ENCODE measurements at places on chromosomes 13 and 19.

DNA sequence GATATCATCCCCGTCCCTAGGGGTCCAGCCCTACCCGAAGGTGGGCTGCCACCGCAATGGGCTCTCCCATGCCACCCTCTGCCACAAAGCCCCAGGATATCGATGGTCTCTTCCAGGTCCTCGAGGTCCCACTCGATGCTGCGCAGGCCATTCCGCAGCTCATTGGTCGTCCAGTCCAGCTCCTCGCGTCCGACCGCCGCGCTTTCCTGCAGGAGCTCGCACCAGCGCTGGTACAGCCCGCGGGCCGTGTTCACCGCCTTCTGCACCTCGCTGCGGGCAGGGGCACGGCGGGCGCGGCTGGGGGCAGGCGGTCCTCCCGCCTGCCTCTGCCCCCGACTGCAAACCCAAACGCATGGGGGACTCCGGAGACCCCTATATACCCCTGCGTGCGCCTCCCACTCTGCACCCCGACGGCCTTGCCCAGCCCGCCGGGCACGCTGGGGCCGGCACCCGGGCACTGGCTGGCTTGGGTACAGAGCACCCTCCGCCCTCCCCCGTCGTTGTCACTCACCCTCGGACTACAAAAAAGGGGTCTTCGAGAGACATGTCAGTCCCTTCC lies 468 bp downstream of the STX10 start:
- DNase-seq, result no peak

GRCh38 chr13:112143046-112143752 lies 76.2 kb downstream of the SOX1 start:
- DNase-seq, result no peak

GRCh38 chr13:75415694-75416093 lies 66.3 kb downstream of the TBC1D4 start:
- DNase-seq, result no peak

DNA sequence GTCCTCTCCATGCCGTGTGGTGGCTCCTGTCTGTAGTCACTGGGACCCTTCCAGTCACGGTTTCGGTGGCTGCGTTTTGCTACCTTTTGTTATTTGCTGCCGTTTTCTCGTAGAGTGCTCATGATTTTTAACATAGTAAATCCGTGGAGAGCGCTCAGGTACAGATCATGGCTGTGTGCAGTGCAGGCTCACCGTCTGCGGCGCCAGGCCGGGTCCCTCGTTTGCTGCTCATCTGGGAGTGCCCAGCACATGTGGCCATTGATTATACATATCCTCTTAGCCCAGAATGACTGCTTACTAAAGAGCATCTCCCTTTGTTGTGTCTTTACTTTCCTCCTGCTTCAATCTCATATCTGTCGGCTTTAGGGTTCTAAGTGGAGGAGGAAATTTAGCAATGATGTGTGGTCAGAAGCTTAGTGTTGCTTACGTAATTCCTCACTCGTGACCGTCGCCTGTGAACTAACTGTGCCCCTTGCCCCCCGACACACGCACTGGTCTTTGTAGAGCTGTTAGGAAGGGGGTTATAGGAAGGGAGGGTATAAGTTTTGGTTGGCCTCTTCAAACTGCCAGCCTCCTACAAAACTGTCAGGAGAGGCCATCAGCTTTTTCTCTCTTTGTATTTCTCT lies 31.8 kb downstream of the TFDP1 start:
- DNase-seq, result no peak

DNA sequence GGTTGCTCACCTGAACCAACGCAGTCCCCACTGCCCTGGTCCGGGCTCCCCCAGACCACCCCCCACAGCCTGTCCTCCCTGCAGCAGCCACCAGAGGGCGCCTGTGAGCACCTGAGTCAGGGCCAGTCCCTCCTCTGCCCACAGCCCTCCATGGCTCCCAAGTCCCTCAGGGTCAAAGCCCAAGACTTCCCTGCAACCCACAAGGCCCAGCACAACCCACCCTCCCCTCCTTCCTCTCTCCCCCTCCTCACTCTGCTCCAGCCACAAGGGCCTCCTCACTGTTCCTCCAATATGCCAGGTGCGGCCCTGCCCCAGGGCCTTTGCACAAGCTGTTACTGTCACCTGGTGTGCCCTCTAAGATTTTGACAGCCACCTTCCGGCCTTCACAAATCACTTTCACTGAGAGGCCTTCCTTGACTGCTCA lies 10.9 kb downstream of the GNA15 start:
- peak; percentile 67 for DNase-seq

DNA sequence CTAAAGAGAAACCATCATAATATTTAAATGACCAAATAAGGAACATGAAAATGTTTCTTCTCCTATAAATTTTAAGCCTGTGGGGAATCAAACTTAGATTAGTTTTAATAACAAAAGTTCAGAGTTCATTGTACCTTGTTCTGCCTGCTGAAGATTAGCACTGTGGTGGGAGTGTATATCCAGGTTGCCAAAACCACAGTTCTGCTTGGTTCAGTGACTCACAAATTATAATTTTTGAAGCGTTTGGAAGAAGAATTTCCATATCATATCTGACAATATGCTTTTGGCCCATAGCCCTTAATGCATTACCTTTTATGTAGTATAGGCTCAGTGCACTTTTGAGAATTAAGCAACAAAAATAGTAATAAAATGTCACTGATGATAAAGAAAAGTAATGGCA lies 545.2 kb downstream of the GPC6 start:
- no peak for DNase-seq

DNA sequence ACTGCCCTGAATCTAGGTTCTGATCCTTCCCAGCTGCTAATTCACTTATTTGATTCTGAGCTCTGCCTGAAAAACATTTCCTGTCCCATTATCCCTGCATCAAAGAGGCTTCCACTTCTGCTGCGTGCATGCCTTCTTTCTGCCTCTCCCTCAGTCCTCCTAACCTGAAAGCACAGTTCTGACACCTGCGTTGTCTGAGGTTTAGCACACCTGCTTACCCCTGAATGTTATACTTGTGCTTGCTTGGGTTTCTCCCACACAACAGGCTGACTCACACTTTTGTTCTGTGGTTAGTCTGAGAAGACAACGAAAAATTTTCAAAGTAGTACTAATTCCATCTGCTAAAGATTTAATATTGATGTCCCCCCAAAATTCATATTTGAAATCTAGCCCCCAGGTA lies 3.1 kb upstream of the SOHLH2 start:
- DNase-seq, result no peak

GRCh38 chr13:90293793-90294361 lies 1053.6 kb upstream of the MIR17HG start:
- DNase-seq, result no peak

DNA sequence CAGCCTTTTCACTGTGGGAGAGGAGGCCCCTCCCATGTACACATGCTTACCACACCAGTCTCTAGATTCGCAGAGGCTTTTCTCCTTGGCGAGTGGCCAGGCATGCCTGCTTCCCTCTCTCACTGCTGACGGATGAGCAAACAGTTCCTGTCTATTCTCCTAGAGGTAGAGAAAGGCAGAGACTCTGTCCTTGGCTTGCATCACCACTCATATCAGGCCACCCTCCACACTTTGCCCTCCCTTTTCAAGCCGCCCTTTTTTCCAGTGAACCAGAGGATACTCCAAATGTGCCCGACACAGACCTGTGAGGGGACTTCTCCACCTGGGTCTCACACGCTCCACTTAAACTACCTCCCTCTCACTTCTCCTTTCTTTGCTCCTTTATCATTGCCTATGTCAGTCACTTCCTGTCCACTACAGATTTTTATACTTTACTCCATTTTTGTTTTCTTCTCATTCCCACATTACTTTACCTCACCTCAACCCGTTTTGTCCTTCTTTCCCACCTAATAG lies 284.6 kb downstream of the DNAJC15 start:
- no peak for DNase-seq

- no peak for DNase-seq
Observed at GRCh38 chr13:109476001-109476400, 310.4 kb downstream of the IRS2 start.

- peak; percentile 9 for DNase-seq
Observed at GRCh38 chr19:46489445-46490272, 6.0 kb downstream of the PNMA8B start.

DNA sequence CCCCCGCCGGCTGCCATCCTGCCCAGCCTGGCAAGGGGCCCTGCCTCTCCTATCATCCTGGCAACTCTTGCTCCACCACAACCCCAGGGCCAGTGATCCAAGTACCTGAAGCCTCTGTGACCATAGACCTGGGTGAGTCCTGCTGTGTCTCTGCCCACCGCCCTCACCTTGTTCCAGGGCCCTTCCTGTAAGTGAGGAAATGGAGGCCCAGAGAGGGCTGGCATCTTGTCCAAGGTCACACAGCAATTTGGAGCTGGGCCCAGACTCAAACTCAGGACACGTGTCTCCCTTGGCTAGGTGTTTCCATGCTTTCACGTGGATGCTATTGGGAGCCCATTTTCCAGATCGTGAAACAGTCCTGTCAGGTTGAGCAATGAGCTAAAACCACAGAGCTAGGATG lies 3.7 kb downstream of the CREB3L3 start:
- no peak for DNase-seq

- DNase-seq, result no peak
Observed at GRCh38 chr13:92821324-92821723, 405.3 kb upstream of the GPC6 start.

DNA sequence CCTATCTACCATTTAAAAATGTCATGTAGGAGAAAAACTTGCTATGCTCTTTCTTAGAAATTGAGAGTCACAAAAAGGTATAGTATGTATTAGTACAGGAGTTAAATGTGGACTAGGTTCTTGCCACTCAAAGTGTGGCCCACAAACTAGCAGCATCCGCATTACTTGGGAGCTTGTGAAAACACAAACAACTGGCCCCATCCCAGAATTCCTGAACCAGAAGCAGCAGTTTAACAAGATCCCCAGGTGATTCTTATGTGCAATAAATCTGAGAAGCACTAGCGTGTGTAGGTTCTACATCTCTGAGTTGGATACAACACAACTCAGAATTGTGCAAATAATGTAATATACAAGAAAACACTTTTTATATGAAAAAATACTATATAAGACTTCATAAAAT lies 325.9 kb downstream of the DCT start:
- no peak for DNase-seq

- no peak for DNase-seq
Observed at GRCh38 chr13:69872321-69873047, 235.1 kb upstream of the ATXN8OS start.

- DNase-seq, result no peak
Observed at GRCh38 chr13:31945202-31945961, 86.2 kb upstream of the FRY start.

DNA sequence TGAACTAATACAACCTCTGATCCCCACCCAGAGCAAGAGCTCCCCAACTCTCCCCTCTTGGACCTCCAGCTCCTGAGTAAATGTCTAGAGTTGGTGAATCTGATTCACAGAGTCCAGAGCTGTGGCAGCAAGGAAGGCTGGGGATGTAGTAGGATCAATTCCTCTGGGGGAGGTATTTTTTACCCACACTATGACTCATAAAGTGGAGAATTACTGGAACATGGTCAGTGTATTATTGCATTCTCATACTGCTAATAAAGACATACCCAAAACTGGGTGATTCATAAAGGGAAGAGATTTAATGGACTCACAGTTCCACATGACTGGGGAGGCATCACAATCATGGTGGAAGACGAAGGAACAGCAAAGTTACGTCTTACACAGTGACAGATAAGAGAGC lies 496.7 kb downstream of the EFNB2 start:
- no peak for DNase-seq

DNA sequence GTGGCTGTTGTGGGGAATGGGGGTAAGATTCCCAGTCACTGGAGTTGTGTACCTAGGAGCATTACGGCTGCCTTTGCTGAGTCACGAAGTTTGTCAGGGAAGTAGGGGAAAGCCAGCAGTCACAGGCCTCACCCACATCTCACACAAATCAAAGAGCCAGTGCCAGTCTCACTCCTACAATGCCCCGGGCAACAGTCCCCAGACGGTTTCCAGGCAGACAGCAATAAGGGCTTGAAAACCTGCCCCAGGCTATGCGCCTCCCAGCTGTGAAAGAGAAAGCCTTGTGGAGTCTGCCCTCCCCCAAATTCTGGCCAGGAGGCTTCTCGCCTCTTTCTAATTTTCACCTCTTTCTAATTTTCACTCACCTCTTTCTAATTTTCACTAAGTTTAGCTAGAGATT lies 142.3 kb upstream of the EDNRB start:
- no peak for DNase-seq

- no peak for DNase-seq
Observed at GRCh38 chr13:91648012-91648411, 249.6 kb downstream of the GPC5 start.

GRCh38 chr13:99191900-99192399 lies 8.7 kb upstream of the UBAC2 start:
- no peak for DNase-seq

GRCh38 chr13:69956839-69957238 lies 150.8 kb upstream of the ATXN8OS start:
- no peak for DNase-seq

GRCh38 chr13:114129649-114130062 lies 2.8 kb downstream of the RASA3 start:
- no peak for DNase-seq

DNA sequence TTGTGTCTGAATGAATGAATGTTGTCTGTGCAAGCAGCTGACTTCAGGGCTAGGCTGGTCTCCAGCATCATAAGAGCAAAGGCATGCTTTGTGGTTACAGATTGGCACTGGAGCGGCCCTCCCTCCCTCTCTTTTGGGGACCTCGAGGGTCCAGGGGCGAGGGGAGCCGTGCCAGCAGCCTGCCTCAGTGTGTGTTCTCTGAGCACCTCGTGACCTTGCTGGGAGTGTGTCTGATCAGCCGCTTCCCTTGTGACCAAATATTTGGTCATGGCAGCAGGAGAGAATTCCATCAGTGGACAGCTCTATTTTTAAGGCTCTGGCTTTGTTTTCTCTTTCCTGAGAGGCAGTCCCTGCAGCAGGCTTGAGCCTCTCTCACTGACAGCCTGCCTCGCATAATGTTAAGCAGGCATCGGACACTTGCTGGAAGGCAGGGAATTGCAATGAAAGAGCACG lies 329.7 kb downstream of the UQCRFS1 start:
- no peak for DNase-seq

GRCh38 chr13:102289606-102290005 lies 112.2 kb downstream of the FGF14 start:
- DNase-seq, result no peak

DNA sequence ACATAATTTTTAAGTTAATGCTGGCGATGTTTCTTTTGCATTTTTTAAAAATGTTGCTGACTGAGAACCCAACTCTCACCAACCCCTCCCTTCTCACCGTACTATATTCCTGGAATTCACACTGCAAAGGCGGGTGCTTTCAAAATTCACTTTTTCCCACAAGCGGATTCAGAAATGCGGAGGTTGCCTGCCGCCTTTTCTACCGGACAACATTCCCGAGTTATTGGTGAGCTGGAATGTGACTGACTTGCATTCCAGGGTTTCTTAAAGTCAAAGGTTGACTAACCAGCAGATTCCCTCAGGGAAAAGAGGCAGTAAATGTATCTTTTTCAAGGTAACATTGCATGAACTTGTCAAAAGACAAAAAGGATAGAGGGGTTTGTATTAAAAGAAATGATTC lies 113.3 kb downstream of the RAB20 start:
- no peak for DNase-seq

GRCh38 chr13:67078062-67078461 lies 152.1 kb downstream of the PCDH9 start:
- no peak for DNase-seq
